Immature natural killer cell (primary cell): ENCODE measurements at places on chromosomes 5 and 9. TPM values are rescaled to one million over a fixed set of nuclear protein-coding genes. Genes with fewer than 3 reads are reported as not detected.
A peak's percentile ranks its signal among the peaks of the same experiment; 100 is the strongest.

DNA sequence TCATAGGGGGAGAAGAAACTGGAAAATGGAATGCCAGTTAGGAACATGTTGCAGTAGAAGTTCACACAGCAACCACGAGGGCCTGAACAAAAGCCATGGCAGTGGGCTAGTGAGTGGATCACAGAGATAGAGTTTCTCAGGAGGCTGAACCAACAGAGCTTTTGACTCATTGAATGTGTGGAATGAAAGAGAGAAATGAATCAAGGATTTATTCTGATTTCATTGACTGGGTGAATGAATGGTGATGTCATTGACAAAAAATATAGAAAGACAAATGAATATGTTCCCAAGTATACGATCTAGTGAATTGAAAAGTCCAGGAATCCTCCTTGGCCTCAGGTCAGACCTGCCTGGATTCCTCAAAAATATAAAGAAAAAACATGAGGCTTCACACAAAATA is 99.2 kb downstream of the ZNF462 start:
- no peaks in the 10 kb centered on the region for H3K27me3 ChIP-seq
- no peak overlapping the region for H3K27ac ChIP-seq
- no peak overlapping the region for H3K4me3 ChIP-seq
- H3K36me3 ChIP-seq = peaks cover 4% of the 10 kb centered on the region
- DNase-seq = no peak

Gene DEPDC1B
- polyA plus RNA-seq = 0.67 TPM

DNA sequence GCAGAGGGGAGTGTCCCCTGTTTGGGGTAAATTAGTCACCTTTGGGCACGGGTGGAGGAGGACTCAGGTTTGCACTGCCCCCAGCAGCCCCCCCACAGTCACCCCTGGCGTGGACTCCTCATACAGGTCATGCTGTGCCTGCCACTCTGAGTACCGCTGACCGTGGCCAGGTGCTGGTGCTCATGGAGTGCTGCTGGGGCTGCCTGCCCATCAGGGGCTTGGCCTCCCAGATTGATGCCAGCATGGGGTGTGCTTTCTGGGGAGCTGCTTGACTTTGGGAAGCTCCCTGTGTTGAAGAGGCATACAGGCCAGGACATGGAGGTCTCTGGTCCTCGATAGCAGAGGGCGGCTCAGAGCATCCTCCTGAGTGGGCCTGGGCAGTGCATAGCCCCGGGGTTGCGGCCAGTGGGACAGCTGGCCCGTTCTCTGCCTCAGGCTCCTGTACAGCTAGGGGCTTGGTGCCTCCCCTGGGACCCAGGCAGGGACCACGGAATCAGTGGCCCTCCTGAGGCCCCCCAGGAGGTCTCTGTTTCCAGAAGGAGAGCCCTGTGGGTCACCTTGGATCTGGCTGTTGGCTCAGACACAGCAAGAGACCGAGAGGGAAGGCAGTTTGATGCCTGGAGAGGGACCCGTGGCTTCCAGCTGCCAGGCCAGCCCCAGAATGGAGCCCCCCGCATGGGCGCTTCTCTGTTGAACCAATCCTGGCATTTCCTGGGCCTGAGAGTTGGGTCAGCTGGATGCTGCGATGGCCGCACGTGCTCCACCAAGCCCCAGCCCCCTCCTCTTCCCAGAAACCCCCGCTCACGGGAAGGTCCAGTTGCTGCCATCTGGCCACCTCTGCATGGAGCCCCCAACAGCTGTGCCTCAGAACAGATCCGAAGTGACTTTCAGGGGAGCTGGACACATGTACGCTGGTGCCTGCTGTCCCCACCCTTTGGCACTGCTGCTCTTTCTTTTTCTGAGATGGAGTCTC is 6.1 kb upstream of the AJM1 start:
- H3K27ac ChIP-seq = no peak overlapping the region
- H3K36me3 ChIP-seq = peaks cover 4% of the 10 kb centered on the region
- H3K4me3 ChIP-seq = no peak overlapping the region
- no peaks in the 10 kb centered on the region for H3K4me1 ChIP-seq

Gene FBXO4
- polyA plus RNA-seq = 21.2 TPM

- H3K27me3 ChIP-seq = peaks cover 3% of the 10 kb centered on the region
- H3K4me3 ChIP-seq = no peak overlapping the region
- H3K4me1 ChIP-seq = no peaks in the 10 kb centered on the region
- H3K36me3 ChIP-seq = no peaks in the 10 kb centered on the region
- no peak for DNase-seq
- no peak overlapping the region for H3K27ac ChIP-seq
Measured at GRCh38 chr5:33228149-33228548, 212.6 kb upstream of the TARS1 start.

DNA sequence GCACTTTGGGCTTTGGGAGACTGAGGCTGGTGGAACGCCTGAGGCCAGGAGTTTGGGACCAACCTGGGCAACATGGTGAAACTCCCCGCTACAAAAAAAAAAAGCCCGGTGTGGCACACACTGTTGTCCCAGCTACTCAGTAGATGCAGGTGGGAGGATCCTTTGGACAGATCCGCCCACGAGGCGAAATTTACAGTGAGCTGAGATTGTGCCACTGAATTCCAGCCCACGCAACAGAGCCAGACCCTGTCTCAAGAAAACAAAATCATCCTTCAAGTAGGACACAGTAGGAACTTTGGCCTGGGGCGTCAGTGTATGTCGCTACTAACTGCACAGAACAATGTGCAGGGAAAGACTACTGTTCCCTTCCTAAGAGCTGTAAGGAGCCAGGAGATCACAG is 4.8 kb downstream of the RPS14 start:
- H3K4me1 ChIP-seq = peaks cover 39% of the 10 kb centered on the region
- peaks cover 50% of the 10 kb centered on the region for H3K36me3 ChIP-seq
- H3K27ac ChIP-seq = no peak overlapping the region
- peaks cover 2% of the 10 kb centered on the region for H3K27me3 ChIP-seq

Gene NTNG2
- polyA plus RNA-seq = 0.62 TPM

Gene FGFR4
- not detected for polyA plus RNA-seq

- H3K36me3 ChIP-seq = no peaks in the 10 kb centered on the region
- no peak overlapping the region for H3K4me3 ChIP-seq
- H3K27me3 ChIP-seq = peaks cover 2% of the 10 kb centered on the region
- H3K27ac ChIP-seq = no peak overlapping the region
- no peak for DNase-seq
- no peaks in the 10 kb centered on the region for H3K4me1 ChIP-seq
Measured at GRCh38 chr5:144315994-144316634, 145.4 kb downstream of the KCTD16 start.

GRCh38 chr9:68495247-68495646 is 45.4 kb downstream of the TMEM252 start:
- DNase-seq = no peak
- no peaks in the 10 kb centered on the region for H3K27me3 ChIP-seq
- H3K36me3 ChIP-seq = no peaks in the 10 kb centered on the region
- no peak overlapping the region for H3K27ac ChIP-seq
- H3K4me3 ChIP-seq = no peak overlapping the region

DNA sequence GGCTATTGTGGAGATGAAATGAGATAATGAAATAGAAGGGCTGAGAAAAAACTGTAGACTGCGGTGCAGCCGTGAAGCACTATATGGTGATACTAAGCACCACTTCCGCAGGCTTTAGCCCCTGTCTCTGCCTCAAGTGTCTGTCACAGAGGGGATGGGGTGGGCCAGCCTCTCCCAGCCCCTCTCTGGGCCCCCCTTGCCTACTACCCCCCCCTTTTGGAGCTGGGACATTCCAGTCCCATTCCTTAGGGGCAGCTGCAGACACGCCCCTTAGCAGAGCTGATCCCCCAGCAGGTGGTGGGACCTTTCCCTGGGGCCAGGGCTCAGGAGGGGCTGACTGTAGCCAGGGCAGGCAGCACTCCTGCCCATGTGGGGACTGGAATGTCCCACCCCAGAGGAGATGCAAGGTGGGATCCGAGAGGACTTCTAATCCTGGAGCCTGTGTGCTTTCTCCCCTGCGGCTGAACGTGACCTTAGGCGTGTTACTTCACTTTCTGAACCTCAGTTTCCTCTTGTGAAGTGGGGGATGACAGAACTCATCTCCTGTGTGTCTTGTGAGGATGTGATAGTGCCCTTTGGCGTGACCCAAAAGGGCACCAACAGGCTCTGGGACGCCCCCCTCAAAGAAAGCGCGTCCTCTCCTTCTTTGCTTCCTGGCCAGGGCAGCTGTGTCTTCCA is 1.9 kb downstream of the N4BP3 start:
- H3K36me3 ChIP-seq = no peaks in the 10 kb centered on the region
- peaks cover 39% of the 10 kb centered on the region for H3K27me3 ChIP-seq
- peaks cover 47% of the 10 kb centered on the region for H3K4me1 ChIP-seq
- H3K27ac ChIP-seq = peak overlapping the region; percentile 98
- peak overlapping the region; percentile 76 for H3K4me3 ChIP-seq
- peak; percentile 78 for DNase-seq

Gene DMRT2
- polyA plus RNA-seq = not detected

DNA sequence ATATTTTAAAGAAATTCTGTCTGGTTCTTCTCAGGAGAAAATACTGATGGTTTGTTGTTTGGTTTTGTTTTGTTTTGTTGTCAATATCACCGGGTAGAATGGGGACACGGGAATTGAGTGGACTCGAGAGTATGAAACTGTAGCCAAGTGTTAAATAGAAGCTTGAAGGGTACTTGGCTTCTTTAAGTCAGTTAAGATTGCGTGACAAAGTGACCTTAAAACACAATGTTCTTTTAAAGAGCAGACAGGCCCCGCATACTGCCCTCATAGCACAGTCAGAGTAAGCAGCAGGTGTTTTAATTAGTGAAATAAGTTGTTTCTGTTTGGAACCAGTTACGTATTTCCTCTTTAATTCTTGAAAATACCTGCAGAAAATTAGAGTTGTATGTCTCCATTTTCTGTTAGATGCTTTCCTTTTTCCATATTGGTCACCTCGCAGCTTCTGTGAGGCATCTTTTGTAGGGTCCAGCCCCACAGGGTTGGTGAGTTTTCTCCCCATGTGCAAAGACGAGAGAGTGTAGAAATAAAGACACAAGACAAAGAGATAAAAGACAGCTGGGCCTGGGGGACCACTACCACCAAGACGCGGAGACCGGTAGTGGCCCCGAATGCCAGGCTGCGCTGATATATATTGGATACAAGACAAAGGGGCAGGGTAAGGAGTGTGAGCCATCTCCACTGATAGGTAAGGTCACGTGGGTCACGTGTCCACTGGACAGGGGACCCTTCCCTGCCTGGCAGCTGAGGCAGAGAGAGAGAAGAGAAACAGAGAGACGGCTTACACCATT is 9.6 kb downstream of the TRIP13 start:
- H3K36me3 ChIP-seq = no peaks in the 10 kb centered on the region
- H3K27ac ChIP-seq = no peak overlapping the region
- no peak for DNase-seq
- no peaks in the 10 kb centered on the region for H3K27me3 ChIP-seq

GRCh38 chr9:72292256-72292682 is 72.7 kb downstream of the ZFAND5 start:
- peaks cover 2% of the 10 kb centered on the region for H3K27me3 ChIP-seq
- peak; percentile 30 for DNase-seq
- peaks cover 9% of the 10 kb centered on the region for H3K4me1 ChIP-seq
- H3K36me3 ChIP-seq = no peaks in the 10 kb centered on the region

DNA sequence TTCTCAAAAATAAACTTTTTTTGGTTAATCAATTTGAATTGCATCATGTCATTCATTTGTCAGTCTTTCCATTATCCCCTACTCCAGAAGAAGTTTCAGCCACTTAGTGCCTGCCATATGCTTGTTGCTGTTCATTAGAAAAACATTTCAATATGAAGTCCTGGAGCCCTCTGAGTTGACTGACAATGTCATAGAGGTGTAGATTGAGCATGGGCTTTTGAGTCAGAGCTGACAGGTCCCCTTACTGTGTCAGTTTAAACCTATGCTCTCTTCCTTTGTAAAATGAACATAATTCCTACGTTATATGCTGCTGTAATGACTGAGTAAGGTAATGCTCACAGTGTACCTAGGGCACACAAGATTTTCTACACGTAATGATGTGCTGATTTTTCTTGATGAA is 114.0 kb downstream of the CTNND2 start:
- H3K4me1 ChIP-seq = no peaks in the 10 kb centered on the region
- no peak for DNase-seq
- H3K27me3 ChIP-seq = peaks cover 4% of the 10 kb centered on the region
- H3K27ac ChIP-seq = no peak overlapping the region
- no peaks in the 10 kb centered on the region for H3K36me3 ChIP-seq

- H3K4me1 ChIP-seq = no peaks in the 10 kb centered on the region
- DNase-seq = no peak
- H3K27ac ChIP-seq = no peak overlapping the region
- H3K4me3 ChIP-seq = no peak overlapping the region
- H3K27me3 ChIP-seq = peaks cover 8% of the 10 kb centered on the region
Measured at GRCh38 chr5:56176871-56177533, 56.1 kb downstream of the ANKRD55 start.

DNA sequence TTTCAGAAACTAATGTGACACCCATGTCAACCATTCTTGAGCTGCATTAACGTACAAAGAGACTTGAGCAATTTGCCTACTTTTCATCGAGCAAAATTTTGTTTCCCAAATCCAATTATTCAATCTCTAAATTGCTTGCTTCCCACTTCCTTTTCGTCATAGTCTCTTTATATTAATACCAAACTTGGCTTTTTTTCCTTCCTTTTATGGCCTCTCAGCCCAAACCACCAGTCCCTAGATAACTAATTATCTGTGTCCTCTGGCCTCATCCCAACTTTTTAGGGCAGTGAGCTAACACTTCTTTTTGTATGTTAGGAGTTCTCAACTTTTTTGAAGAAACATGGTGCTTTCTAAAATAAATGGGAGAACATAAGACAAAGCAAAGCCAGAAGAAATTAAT is 155.5 kb upstream of the S1PR3 start:
- peaks cover 27% of the 10 kb centered on the region for H3K4me1 ChIP-seq
- H3K27ac ChIP-seq = no peak overlapping the region
- H3K27me3 ChIP-seq = peaks cover 20% of the 10 kb centered on the region
- H3K4me3 ChIP-seq = no peak overlapping the region
- no peaks in the 10 kb centered on the region for H3K36me3 ChIP-seq

GRCh38 chr5:59275510-59276324 is 617.8 kb downstream of the PDE4D start:
- no peaks in the 10 kb centered on the region for H3K36me3 ChIP-seq
- peak overlapping the region; percentile 59 for H3K4me3 ChIP-seq
- peaks cover 15% of the 10 kb centered on the region for H3K27me3 ChIP-seq
- DNase-seq = no peak
- no peak overlapping the region for H3K27ac ChIP-seq

Gene UGCG
- polyA plus RNA-seq = 7.1 TPM

GRCh38 chr5:95883185-95884016 is 60.9 kb upstream of the GLRX start:
- no peak for DNase-seq
- no peak overlapping the region for H3K27ac ChIP-seq
- peaks cover 1% of the 10 kb centered on the region for H3K27me3 ChIP-seq
- H3K4me3 ChIP-seq = no peak overlapping the region
- H3K36me3 ChIP-seq = no peaks in the 10 kb centered on the region
